Central memory CD4-positive, alpha-beta T cell (primary cell): ENCODE measurements at places on chromosomes 1 and 21.

GRCh38 chr1:153563991-153564390 lies 1.7 kb downstream of the S100A2 start:
- DNase-seq: no peak

GRCh38 chr1:109989506-109990301 lies 5.1 kb downstream of the AHCYL1 start:
- no peak for DNase-seq

GRCh38 chr1:172778456-172779455 lies 119.9 kb downstream of the FASLG start:
- DNase-seq: peak; percentile 4

DNA sequence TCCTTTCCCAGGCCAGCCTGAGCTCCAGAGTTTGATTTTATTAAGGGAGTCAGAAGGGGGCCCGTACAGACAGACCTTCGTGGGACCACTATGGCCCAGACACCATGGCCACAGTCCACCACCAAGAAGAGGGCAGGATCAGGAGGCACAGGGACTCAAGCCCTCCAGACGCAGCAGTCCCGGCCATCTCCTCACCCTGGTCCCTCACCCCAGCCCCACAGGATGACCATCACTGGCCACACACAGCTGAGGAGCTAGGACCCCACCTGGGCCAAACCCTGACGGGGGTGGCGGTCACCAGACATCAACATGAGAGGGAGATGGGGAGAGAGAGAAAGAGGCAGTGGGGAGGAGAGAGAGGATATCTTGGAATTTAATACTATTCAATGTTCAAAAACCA lies 29.2 kb upstream of the AGPAT3 start:
- DNase-seq: no peak

DNA sequence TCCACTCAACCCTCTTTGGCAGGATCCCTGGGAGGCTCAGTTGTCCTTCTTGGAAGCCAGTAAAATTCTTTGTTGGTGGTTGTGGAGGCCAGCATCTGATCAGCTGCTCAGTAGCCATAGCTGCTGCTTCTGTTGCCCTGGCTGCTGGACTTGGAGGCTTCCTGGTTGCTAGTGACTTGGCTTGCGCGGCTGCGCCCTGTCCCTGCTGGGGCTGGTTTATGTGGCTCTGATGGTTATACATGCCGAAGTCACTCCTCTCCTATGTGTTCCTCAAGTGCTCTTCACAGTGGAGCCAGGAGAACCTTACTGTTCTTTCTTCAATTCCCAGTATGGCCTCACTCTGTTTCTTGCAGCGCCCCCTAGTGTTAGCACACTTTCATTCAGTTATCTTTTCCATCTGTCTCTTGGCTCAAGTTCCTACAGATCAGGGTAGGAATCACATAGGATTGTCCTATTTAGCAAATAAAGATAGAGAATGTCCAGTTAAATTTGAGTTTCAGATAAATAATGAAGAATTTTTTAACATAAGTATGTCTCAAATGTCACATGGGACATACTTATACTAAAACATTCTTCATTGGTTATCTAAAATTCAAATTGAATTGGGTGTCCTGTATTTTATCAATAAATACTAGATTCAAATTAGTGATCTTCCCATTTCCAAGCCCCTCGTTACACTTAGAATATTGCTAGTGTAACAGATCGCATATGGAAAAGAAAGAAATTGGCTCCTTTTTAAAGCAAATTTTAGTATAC lies 176.5 kb downstream of the TGFB2 start:
- peak; percentile 1 for DNase-seq

DNA sequence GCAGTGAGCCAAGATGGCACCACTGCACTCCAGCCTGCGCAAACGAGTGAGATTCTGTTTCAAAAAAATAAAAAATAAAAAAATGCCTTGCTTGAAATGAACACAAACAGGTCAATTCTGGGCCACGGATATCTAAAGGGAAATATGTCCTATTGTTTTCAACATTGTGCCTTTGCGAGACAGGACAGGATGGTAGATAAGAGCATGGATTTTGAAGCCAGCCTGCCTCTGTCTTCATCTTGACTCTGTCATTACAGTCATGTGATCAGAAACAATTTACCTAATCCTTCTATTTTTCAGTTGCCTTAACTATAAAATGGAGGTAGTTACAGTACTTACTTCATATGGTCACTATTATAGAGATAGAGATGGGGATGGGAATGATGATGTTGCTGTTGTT lies 56.7 kb upstream of the ZSWIM5 start:
- no peak for DNase-seq
